Tongue (tissue), 3 donors: ENCODE measurements at places on chromosomes 12 and 14. TPM values are rescaled to one million over a fixed set of nuclear protein-coding genes. Genes with fewer than 3 reads are reported as not detected.

- no peak for DNase-seq
These were observed 120.2 kb downstream of the SAMD4A start for GRCh38 chr14:54686871-54687749.

GRCh38 chr14:63401646-63402045, 82.9 kb upstream of the GPHB5 start:
- DNase-seq = peak; percentile 35

DNA sequence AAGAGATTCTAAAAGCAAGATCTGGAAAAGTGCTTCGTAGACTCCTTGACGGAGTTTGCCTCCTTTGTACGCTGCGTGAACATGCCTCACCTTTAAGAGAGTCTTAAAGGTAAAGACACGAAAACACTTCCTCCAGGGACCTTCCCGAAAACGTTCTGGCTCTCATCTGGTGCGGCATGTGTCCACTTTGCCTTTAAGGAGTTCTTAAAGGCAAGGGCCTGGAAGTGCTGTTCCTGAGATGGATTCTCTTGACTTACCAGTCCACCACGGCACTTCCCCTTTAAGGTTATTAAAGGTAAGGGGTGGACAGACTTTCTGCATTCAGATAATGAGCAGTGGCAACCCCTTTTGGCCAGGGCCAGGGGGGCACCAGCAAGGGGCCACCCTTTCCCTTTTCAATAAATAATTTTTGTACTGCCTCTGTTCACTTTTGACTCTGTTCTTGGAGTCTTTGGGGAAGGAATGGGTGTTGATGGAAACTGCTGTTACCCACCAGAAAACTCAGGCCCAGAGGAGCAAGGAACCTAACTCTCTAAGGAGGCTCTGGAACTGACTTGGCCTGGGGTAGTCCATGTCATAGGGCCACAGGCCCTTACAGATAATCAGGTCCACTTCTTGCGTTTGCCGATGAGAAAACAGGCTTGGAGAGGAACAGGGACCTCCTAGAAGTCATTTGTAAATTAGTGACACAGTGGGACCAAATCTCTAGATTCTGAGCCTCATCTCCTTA, 4.4 kb downstream of the REM2 start:
- peak; percentile 94 for DNase-seq

- DNase-seq = no peak
These were observed 49.9 kb upstream of the OR4E1 start for GRCh38 chr14:21723431-21724045.

DNA sequence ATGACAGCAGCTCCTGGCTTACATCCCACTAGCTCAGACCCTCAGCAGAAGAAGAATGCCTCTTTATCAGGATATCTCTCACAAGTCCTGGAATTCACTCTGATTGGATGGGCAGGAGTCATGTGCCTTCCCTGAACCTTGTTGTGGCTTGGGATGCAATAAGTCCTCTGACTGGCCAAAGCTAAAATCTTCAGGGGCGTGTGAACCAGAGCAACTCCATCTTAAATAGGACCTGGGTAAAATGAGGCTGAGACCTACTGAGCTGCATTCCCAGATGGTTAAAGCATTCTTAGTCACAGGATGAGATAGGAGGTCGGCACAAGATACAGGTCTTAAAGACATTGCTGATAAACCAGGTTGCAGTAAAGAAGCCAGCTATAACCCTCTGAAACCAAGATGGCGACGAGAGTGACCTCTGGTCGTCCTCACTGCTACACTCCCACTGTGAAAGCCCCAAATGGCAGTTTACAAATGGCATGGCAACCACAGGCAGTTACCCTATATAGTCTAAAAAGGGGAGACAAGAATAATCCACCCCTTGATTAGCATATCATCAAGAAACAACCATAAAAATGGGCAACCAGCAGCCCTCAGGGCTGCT, 60.4 kb upstream of the FICD start:
- DNase-seq = no peak

GRCh38 chr12:85775091-85775490, 61.1 kb downstream of the RASSF9 start:
- no peak for DNase-seq

DNA sequence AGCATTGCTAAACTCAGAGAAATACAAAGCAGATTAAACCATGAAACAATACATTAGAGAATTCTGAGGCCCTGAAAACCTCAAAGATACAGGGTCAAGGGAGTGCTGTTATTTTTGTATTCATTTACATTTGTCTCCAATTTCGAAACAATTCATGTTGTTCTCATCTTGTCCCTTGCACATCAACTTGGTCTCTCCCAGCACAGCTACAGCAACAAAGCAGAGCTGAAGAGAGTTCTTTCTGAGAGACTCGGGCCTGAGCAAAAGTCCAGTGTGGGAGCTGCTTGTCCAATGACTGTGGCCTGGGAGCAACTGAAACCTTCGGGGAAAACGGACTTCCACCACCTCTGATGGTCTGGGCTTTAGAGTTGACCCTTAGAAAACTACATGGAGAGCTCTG, 79.4 kb upstream of the CDKN3 start:
- DNase-seq = no peak

- DNase-seq = no peak
These were observed 20.7 kb upstream of the TEX22 start for GRCh38 chr14:105377555-105378182.

- no peak for DNase-seq
These were observed 10.2 kb upstream of the SH2B3 start for GRCh38 chr12:111395336-111396187.

DNA sequence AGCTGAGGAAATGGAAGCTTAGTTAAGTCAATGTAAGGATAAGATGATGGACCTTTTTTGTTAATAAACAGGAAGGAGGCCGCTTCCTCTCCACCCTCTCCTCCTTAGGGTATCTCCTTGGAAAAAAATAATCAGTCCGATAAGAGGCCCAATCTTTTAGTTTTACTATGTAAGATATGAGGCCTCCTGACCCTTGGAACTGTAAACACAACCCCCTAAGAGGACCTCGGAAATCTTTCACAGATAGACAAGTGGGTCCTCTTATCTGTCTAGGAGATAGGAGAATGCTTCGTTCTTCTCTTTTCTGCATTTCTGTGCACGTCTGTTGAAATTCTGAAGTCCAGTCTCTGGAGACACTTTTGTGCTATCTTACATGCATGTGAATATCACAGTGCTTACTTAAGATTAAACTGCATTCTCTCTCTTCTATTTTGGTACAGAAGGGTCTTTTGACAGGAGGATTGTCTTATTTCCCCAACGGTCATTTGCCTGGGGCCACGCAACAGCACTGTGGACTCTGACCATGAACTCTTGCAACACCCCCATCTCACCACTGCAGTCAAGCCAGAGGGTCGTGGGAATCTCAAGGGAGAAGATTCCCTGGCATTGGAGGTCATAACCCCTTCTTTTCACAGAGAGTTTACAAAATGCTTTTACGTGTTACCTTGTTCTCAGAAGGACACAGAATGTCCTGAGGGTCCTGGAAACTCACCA, 313.0 kb upstream of the RTL1 start:
- no peak for DNase-seq

GRCh38 chr12:128245121-128245520, 21.8 kb upstream of the TMEM132C start:
- DNase-seq = no peak

DNA sequence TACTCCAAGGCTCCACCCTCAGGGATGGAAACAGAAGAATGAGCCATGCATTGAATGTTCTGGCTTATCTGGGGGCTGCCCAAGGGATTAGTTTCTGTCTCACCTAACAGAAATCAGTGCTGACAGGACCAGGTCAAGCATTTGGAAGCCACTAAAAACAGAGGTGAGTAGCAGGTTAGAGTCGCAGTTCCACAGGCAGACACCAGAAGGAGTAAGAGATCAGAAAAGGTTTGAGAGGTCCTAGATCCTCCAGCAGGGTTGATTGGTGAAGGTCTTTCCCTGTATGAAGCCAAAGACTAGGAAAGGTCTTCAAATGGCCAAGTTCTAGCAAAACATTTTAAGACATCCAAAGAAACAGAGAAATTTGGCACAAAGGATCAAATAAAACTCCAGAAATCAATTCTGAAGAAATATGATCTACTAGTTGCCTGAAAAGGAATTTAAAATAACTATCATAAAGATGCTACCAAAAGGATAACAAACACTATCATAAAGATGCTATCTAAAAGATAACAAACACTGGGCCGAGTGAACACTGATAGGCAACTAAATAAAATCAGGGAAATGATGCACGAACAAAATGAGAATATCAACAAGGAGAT, 19.5 kb upstream of the TTC9 start:
- peak; percentile 25 for DNase-seq

- DNase-seq = no peak
These were observed 96.9 kb downstream of the EML5 start for GRCh38 chr14:88695870-88696269.

- peak; percentile 76 for DNase-seq
These were observed at the start of gene GPD1 for GRCh38 chr12:50103767-50104321. Gene GPD1 (plus strand): TSS chr12:50104008. CDS start chr12:50104051, 43 bp downstream.

The RERG gene
- 18.9 TPM for total RNA-seq

The ST8SIA1 gene
- 10.2 TPM for total RNA-seq

The ZDHHC22 gene
- 0.41 TPM for total RNA-seq

The TMPRSS12 gene
- total RNA-seq = not detected

The FAM177A1 gene
- 22.3 TPM for total RNA-seq

The KRT77 gene
- 0.10 TPM for total RNA-seq
